ENCODE measurements at places on chromosomes 3 and 15. TPM values are rescaled to one million over a fixed set of nuclear protein-coding genes. Genes with fewer than 3 reads are reported as not detected.

The TRH gene
- total RNA-seq: not detected

DNA sequence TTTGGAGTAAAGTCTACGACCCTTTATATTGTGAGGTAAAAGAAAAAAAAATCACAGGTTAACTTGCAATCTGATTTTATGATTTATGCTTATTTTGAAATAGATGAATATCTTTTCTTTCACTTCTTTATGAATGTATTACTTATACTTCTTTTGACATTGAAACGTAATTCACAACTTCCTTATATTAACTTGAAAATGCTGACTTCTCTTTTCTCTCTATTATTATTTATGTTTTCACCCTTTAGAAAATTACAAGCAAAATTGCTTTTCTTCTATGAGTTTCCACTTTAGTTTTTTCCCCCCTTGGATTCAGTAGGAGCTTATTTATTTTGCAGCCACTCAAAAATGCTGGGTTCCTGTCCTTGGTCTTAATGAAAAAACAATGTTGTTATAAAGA is 25.4 kb downstream of the ACP3 start:
- DNase-seq: no peak

The ZPLD1 gene
- total RNA-seq: not detected

GRCh38 chr3:104596551-104596950 is 770.2 kb upstream of the ALCAM start:
- DNase-seq: no peak

DNA sequence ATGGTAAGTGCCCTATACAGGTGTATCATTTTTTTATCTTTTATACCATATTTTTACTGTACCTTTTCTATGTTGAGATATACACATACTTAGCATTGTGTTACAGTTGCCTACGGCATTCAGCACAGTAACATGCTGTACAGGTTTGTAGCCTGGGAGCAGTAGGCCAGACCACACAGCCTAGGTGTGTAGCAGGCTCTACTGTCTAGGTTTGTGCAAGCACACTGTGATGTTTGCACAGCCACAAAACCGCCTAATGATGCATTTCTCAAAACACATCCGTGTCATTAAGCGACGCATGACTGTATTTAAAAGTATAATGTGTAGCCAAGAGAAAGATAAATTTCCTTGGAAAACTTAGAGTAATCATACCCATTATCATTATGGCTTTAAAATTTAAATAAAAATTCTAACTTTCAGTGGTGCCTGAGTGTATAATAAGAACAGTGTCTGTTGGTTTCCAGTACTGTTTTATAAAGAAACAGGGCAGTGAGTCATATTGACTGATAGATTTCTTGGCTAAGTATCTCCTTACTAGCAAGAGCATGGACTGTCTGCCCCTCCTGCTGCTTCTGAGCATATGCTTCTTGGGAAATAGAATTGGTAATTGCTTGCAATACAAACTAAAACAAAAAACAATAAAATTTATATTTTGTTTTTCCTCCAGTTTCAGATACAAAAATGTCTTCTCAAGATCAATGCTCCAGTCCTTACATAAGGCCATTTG is 18.3 kb downstream of the CALML4 start:
- no peak for DNase-seq

- peak; percentile 83 for DNase-seq
Observed at GRCh38 chr3:177426878-177427495, 229.7 kb upstream of the TBL1XR1 start.

DNA sequence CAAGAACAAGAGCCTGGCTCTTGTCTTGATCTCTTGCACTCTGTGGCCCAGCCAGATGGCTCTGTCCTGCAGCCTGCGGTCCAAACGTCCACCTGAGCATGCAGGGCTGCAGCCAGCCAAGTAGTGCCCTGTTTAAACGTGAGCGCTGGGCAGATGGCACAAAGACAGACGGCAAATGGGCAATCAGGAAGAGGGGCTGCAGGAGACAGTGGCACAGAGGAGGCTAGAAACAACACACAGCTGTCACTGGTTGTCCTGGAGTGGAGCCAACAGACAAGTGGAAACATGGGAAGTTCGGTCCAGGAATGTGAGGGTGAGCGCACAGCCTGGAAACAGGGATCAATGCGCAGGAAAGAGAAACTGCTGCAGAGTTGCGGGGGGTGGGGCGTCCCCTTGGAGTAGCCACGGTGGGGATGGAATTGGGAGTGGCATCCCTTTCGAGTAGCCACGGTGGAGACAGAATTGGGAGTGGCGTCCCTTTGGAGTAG is 10.7 kb upstream of the ZXDC start:
- DNase-seq: no peak

The EBLN2 gene
- total RNA-seq: 6.0 TPM

The ADAMTS7 gene
- 0.10 TPM for total RNA-seq

- no peak for DNase-seq
Observed at GRCh38 chr15:66802025-66803001, 100.3 kb downstream of the SMAD6 start.

The GOLGA6L4 gene
- total RNA-seq: 1.6 TPM

The SLC15A2 gene
- total RNA-seq: 1.4 TPM

GRCh38 chr15:36978625-36979024 is 121.7 kb downstream of the MEIS2 start:
- DNase-seq: no peak

- no peak for DNase-seq
Observed at GRCh38 chr3:168608926-168609325, 513.2 kb upstream of the GOLIM4 start.

GRCh38 chr3:64903006-64903405 is 215.2 kb upstream of the ADAMTS9 start:
- no peak for DNase-seq

- no peak for DNase-seq
Observed at GRCh38 chr15:29968895-29969561, 113.7 kb upstream of the GOLGA8J start.

DNA sequence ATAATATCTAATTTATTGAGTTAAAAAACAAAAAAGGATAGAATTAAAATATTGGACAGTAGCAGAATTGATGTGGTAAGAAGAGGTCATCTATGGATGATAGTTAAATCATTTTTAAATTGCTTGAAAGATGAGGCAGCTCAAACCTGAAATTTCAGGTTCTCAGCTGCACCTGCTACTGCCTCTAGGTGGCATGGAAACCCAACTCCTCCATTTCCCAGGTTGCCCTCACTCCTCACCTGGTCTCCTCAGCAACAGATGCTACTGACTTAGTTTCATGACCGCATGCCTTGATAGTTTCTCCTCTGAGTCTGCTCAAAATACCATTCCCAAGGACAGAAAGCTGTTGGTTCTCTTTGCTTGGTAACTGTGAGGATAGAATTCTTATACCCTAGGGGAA is 148.1 kb downstream of the ABHD5 start:
- no peak for DNase-seq

Measured in activated CD4-positive, alpha-beta memory T cell treated with anti-CD3 and anti-CD28 coated beads for 36 hours (primary cell).